Sigmoid colon (tissue), 7 donors: ENCODE measurements at places on chromosomes 2 and 18. TPM values are rescaled to one million over a fixed set of nuclear protein-coding genes. Genes with fewer than 3 reads are reported as not detected.
A peak's percentile ranks its signal among the peaks of the same experiment; 100 is the strongest.

- DNase-seq: no peak
- H3K4me1 ChIP-seq: no peaks in the 10 kb centered on the region
- H3K27me3 ChIP-seq: no peaks in the 10 kb centered on the region
- H3K4me3 ChIP-seq: no peak overlapping the region
Measured at GRCh38 chr2:169673921-169674320, 20.3 kb downstream of the CFAP210 start.

- no peaks in the 10 kb centered on the region for H3K27me3 ChIP-seq
- no peak overlapping the region for H3K27ac ChIP-seq
- H3K36me3 ChIP-seq: no peaks in the 10 kb centered on the region
- no peaks in the 10 kb centered on the region for H3K4me1 ChIP-seq
- no peak overlapping the region for H3K4me3 ChIP-seq
Measured at GRCh38 chr2:227339098-227339599, 14.1 kb downstream of the MFF start.

DNA sequence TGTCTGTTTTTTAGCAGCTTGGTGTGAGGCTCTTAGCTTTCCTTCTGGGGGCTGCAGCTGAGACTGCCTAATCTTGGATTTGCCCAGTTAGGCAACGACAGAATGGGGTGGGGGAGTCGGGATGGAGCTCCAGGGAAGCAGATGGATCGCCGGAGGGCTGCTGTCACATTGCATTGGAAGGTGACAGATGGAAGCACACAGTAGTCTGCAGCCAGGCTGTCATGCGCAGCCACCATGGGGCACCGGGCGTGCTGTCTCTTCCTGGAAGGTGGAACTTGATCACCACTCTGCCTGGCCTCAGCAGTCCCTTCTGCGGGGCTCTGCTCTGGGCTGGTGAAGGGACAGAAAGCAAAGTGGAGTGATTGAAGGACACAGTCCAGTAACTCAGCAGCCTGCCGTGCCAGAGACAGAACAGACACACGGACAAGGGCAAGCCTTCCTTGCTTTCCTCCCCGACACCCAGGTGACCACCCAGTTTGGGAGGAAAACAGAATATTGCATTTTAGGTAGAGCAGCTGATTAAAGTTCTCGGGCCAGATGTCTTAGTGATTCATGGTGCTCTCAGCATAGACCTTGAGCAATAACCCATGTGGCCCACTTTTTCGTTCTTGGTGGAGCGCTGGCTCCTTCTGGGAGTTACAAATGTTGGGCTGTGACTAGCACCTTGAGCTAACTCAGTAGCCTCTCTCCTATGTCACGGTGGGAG, 40.9 kb downstream of the RNF144A start:
- H3K27me3 ChIP-seq: no peaks in the 10 kb centered on the region
- H3K36me3 ChIP-seq: no peaks in the 10 kb centered on the region
- peaks cover 16% of the 10 kb centered on the region for H3K4me1 ChIP-seq
- no peak for DNase-seq
- no peak overlapping the region for H3K4me3 ChIP-seq

GALNT14 gene
- total RNA-seq: not detected

- H3K36me3 ChIP-seq: no peaks in the 10 kb centered on the region
- no peak for DNase-seq
- no peak overlapping the region for H3K27ac ChIP-seq
- no peak overlapping the region for H3K4me3 ChIP-seq
- no peaks in the 10 kb centered on the region for H3K27me3 ChIP-seq
Measured at GRCh38 chr2:239917125-239917956, 107.8 kb downstream of the NDUFA10 start.

DNA sequence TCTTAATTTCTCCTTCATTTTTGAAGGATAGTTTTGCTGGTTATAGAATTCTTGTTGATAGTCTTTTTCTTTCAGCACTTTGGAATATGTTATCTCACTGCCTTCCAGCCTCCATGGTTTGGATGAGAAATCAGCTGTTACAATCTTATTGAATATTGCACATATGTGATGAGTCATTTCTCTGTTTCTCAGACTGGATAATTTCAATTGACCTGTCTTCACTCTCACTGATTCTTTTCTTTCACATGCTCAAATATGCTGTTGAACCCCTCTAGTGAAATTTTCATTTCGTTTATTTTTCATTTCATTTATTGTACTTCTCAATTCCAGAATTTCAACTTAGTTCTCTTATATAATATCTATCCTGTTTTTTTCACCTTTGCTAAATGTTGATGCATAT, 22.2 kb downstream of the PDK1 start:
- H3K4me1 ChIP-seq: no peaks in the 10 kb centered on the region
- H3K36me3 ChIP-seq: no peaks in the 10 kb centered on the region
- no peak overlapping the region for H3K27ac ChIP-seq
- H3K27me3 ChIP-seq: no peaks in the 10 kb centered on the region
- no peak overlapping the region for H3K4me3 ChIP-seq

GRCh38 chr2:208990716-208991115, 433.1 kb upstream of the MAP2 start:
- no peaks in the 10 kb centered on the region for H3K27me3 ChIP-seq
- no peaks in the 10 kb centered on the region for H3K36me3 ChIP-seq
- no peaks in the 10 kb centered on the region for H3K4me1 ChIP-seq
- H3K4me3 ChIP-seq: no peak overlapping the region
- DNase-seq: no peak

TRAPPC8 gene
- total RNA-seq: 33.8 TPM

KIF5C gene
- total RNA-seq: 8.3 TPM

GRCh38 chr2:41314511-41315070, 733.2 kb upstream of the PKDCC start:
- no peaks in the 10 kb centered on the region for H3K27me3 ChIP-seq
- H3K4me1 ChIP-seq: no peaks in the 10 kb centered on the region
- no peaks in the 10 kb centered on the region for H3K36me3 ChIP-seq
- H3K27ac ChIP-seq: no peak overlapping the region
- no peak for DNase-seq

RFTN2 gene
- total RNA-seq: 8.4 TPM

GRCh38 chr2:142876423-142876822, 1.0 kb upstream of the KYNU start:
- no peaks in the 10 kb centered on the region for H3K4me1 ChIP-seq
- H3K27me3 ChIP-seq: no peaks in the 10 kb centered on the region
- no peak overlapping the region for H3K4me3 ChIP-seq

GRCh38 chr2:75327334-75327733, 128.0 kb upstream of the TACR1 start:
- no peaks in the 10 kb centered on the region for H3K27me3 ChIP-seq
- H3K4me1 ChIP-seq: no peaks in the 10 kb centered on the region
- H3K4me3 ChIP-seq: no peak overlapping the region
- no peaks in the 10 kb centered on the region for H3K36me3 ChIP-seq
- DNase-seq: no peak
- H3K27ac ChIP-seq: no peak overlapping the region

- no peak overlapping the region for H3K4me3 ChIP-seq
- no peaks in the 10 kb centered on the region for H3K36me3 ChIP-seq
- no peak for DNase-seq
- H3K27ac ChIP-seq: no peak overlapping the region
- H3K27me3 ChIP-seq: no peaks in the 10 kb centered on the region
- no peaks in the 10 kb centered on the region for H3K4me1 ChIP-seq
Measured at GRCh38 chr2:162720559-162721271, 117.9 kb downstream of the KCNH7 start.

- H3K4me1 ChIP-seq: no peaks in the 10 kb centered on the region
- no peak overlapping the region for H3K27ac ChIP-seq
- H3K36me3 ChIP-seq: no peaks in the 10 kb centered on the region
- no peak overlapping the region for H3K4me3 ChIP-seq
- peak; percentile 40 for DNase-seq
- no peaks in the 10 kb centered on the region for H3K27me3 ChIP-seq
Measured at GRCh38 chr2:239765911-239766310, 259.2 kb downstream of the NDUFA10 start.

GRCh38 chr2:178152033-178152432, 39.8 kb downstream of the RBM45 start:
- H3K27me3 ChIP-seq: no peaks in the 10 kb centered on the region
- H3K36me3 ChIP-seq: no peaks in the 10 kb centered on the region
- H3K27ac ChIP-seq: no peak overlapping the region
- H3K4me1 ChIP-seq: no peaks in the 10 kb centered on the region
- no peak for DNase-seq
- no peak overlapping the region for H3K4me3 ChIP-seq

- peaks cover 10% of the 10 kb centered on the region for H3K4me1 ChIP-seq
- no peaks in the 10 kb centered on the region for H3K36me3 ChIP-seq
- no peaks in the 10 kb centered on the region for H3K27me3 ChIP-seq
- peak within 1 kb of the TSS; percentile 26 for H3K4me3 ChIP-seq
Measured at GRCh38 chr2:133568172-133568571, at the start of gene NCKAP5. Gene NCKAP5, minus strand, starts transcription at chr2:133568463. Its CDS starts 50,937 bp downstream, at chr2:133517526.
